NCI-H2081 (cell line): ENCODE measurements at places on chromosomes 11 and 22.
A peak's percentile ranks its signal among the peaks of the same experiment; 100 is the strongest.

- DNase-seq: no peak
These were observed 2120.0 kb upstream of the RAG2 start for GRCh38 chr11:38718049-38718448.

DNA sequence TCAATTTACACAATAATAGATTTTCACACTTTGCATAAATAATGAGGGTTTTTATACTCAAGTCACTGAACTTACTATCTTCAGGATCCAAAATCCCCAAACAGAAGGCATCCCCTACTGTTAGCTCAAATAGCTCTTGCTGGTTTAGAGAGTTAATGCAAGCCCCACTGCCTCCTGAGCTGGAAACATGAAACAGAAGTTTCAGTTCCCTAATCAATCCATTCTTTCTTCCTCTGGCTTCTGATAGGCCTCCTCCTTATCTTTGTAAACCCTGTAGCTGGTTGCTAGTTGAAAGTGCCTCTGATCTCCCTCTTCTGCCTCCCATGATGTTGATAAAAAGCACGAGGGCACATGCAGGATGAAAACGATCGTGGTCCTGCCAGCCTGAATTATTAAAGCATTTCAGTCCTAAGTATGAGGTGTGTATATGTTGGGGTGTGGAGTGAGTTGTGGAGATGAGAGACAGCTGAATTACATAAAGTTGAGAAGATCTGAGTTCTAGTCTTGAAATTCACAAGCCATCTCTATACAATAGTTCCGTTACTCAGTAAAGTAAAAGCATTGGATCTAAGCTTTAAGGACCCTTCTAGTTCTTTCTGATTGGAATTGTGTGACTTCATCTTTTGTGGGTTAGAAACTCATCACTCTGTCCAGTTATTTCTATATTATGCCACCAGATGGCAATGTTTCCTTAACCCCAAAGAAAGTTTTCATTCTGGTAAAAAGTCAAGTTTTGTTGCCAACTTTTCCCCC is 35.0 kb upstream of the EHF start:
- peak; percentile 8 for DNase-seq

DNA sequence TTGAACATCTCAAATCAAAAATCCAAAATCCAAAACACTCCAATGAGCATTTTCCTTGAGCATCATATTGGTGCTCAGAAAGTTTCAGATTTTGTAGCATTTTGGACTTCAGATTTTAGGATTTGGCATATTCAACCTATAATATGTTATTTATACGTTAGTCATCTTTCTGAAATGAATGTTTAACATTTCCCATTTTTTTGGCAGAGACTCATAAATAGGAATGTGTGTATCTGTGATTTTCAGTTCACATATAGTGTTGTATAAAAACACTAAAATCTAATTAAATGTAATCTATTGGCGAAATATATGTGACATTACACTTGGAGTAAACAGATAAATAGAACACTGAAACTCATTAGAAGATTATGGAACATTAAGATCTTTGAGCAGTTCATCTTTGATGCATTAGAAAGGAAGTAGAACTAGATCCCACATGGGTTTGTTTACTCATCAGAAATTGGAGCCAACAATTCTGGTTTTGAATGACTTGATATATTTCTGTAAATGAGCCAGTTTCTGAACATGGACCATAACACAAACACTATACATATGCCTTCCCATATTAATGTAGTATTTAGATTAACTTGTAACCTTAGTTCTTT is 153.1 kb downstream of the UVRAG start:
- DNase-seq: no peak

DNA sequence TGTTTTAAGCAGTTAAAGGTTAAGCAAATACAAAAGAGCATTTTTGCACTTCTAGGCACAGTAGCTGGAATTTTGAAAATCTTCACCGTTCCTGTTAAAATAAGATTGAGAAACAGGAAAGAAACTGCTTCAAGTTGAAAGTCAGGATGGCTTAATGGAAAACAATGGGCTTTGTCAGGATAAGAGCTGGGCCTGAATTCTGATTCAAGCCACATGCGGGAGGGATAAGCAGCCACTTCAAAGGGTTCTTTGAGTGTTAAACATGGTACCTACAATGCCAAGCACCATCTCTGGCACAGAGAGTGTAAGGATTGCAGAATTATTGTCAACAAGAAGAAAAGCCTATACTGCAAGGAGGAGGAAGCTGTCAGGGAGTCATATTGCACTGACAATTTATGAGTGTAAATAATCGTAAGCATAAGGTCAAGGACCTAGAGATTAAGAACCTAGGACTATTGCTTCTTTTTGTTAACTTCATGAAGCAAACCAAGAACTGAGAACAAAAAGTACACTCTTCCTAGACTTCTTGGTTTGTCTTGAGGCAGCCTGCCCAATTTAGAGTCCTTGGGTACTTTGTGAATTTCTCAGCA is 32.5 kb downstream of the MPPED2 start:
- no peak for DNase-seq

GRCh38 chr11:94781837-94782236 is 13.7 kb downstream of the AMOTL1 start:
- DNase-seq: no peak

- no peak for DNase-seq
These were observed 36.8 kb downstream of the MYH9 start for GRCh38 chr22:36350751-36351594.

- no peak for DNase-seq
These were observed 495 bp upstream of the IFITM1 start for GRCh38 chr11:313304-313786.

DNA sequence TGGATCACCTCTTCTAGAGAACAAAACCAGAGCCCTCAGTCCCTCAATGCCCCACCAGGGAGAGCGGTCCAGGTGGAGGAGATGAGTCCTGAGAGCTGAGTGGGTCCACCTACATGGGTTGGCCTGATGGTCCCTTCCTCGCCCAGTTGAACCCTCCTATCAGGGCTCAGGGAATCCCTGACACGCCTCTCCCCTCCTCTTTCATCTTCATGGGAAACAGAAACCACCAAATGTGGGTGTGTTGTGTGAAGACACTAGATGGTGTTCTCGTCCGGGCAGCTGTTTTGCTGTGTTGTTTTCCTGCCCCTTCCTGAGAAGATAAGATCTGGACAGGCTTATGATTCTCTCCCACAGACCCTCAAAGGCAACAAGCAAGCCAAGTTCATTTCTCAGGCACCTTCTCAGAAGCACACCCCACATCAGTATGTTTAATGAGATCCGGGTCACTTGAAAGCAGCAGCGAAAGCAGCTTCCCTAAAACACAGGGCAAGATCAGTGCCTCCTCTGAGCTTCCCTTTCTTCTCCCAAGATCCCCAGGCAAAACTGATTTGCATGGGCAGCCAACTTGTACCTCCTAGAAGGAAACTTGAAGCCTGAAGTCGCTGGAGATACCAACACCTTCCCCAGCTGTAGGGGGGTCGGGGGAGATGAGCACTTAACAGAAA is 35.3 kb upstream of the POU2AF1 start:
- no peak for DNase-seq

- DNase-seq: no peak
These were observed 88.2 kb upstream of the BLID start for GRCh38 chr11:122204206-122204605.

DNA sequence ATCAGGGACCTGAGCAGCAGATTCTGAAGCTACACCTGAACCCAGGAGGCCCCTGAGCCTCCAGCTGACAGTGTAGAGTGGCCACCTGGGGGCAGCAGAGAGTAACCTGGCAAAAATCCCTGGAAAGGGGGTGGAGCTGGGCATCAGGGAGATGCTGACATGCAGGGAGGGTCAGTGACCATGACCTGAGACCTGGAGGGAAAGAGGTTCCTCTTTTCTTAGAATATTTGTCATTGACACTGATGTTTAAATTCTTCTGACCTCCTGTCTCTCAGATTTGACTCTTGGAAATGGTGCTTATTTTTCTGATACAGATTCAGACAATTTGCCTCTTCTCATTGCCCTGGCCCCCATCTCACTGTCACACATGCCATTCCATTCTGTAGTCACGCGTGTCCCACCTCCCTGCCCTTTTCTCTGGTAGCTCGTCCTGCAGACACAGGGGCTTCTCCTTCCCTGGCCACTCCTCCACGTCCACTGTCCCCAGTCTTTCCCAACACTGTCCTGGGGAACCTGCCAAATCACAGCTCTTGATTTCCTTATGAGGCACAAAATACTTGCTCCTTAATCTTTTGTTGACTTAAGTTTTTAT is 117.2 kb upstream of the IGLL5 start:
- DNase-seq: peak; percentile 15

DNA sequence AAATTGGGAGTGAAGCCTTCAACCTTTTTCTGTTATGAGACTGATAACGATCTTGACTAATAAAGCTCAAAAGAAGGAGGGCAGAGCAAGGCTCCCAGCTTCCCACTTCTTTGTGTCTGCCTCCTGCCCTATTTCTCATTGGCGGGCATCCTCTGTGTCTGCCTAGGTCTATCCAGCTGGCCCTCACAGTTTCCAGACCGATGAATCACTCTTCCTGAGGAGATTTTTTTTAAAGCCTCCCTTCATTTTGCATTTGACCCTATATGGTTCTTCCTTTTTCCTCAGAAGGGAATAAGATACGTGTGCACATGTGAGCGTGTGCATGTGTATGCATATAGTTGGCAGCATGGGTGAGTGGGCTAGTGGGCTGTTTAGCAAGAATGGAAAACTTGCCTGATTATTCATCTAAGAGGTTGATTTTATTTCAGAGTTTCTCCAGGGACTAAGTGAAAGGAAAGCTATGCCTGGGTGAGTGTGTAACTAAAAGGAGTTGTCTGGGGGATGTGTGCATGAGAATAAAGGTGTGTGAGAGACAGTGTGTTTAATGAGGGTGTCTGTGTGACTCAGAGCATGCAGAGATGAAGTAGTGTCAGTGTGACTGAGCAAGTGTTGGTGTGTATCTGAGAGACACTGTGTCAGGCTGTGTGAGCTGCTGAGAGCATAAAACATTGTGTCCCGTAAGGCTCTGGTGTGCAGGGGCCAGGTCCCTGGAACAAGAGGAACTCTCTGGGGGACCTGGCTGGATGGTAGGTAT is 12.2 kb downstream of the PHLDB1 start:
- DNase-seq: no peak
